Kasumi-1 (cell line): ENCODE measurements at places on chromosomes 7 and 10.
A peak's percentile ranks its signal among the peaks of the same experiment; 100 is the strongest.

GRCh38 chr10:30775779-30776591 is 146.4 kb upstream of the LYZL2 start:
- no peak for DNase-seq

- DNase-seq = no peak
These were observed 77.5 kb downstream of the SEPTIN7 start for GRCh38 chr7:35878351-35878750.

- DNase-seq = no peak
These were observed 57.9 kb downstream of the GATA3 start for GRCh38 chr10:8112230-8112905.

GRCh38 chr10:6847561-6847960 is 267.5 kb upstream of the PRKCQ start:
- DNase-seq = no peak

- no peak for DNase-seq
These were observed 107.8 kb downstream of the CDH23 start for GRCh38 chr10:71504570-71504969.

DNA sequence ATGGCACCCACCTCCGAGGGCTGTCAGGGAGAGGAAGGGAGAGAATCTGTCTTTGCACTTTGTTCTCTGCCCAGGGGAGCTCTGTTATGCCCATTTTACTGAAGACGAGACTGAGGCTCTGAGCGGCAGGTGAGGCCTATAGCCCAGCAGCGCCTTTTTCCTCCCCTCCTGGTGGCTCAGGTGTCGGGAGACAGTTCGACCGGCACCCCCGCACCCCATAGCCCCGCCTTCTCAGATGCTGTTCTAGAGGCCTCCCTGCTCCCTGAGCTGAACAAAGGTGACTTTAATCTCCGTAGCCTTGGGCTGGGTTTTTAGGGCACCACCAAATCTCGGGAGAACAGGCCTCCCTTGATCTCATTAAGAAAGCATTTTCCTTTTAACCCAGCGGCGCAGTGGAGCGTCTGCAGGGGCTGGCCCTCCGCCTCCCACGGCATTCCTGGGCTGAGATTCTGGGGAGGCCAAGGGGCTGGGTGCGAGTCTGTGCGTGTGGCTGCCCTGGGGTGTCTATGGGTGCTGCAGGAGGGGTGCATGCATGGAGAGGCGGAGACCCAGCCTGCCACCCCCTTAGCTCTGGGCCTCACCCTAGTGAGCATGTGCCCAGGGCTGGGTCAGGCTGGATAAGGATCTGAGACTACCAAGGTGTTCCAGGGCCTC is 3.3 kb downstream of the LFNG start:
- no peak for DNase-seq

GRCh38 chr7:1403638-1404459 is 55.4 kb downstream of the MICALL2 start:
- peak; percentile 26 for DNase-seq

GRCh38 chr7:84524714-84525694 is 330.4 kb upstream of the SEMA3A start:
- no peak for DNase-seq

DNA sequence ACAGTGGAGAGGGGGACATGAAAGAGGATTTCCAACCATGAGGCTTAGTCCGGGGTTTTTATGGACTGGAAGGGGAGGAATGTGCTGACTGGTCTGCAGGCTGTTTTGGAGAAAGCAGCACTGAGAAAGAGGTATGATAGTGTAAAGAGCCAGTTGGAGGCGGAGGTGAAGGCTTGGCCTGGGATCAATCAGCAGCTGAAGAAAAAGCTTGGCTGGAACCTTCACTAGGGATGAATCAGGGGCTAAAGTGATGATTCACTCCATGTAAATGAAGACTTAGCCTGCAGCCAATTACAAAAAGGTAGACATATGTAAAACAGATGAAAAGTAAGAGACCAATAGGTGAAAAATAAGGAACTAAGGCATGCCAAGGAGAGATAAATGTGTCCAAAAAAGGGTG is 1382.6 kb downstream of the GATA3 start:
- DNase-seq = no peak

GRCh38 chr10:95408148-95408960 is 117.6 kb upstream of the PDLIM1 start:
- no peak for DNase-seq

DNA sequence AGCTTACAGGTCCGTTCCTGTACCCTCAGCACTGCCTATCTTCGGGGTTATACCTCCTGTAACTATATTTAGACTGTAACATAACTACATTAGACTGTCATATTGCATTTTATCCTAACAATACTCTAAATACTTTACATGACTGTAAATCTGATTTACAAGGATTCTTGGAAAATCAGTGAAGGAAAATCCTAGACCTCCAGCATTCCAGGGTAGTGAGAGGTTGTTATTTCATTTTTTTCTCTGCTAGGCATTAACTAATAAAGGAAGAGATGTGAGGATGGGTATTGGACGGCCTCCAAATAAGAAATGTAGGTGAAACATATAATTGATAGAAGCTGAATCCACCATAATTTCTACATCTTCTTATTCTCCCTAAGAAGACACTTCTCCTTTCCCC is 569.4 kb downstream of the CALN1 start:
- no peak for DNase-seq

DNA sequence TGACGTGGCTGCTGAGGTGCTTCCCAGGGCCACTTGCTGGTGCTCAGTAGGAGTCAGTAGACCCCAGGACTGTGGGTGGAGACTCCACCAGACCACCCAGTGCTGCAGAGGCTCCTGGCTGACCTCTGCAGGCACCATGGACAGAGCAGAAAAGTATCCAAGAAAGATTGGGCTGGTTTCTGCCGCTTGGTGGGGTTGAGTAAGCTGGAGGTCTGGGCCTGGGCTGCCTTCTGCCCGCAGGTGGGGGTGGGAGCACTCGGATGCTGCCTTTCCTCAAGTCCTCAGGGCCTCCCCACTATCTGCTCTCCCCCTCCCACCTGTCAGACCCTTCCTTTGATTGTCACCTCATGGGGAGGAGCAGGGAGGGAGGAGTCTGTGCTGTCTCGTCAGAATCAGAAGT is 91.6 kb downstream of the WDR37 start:
- no peak for DNase-seq

DNA sequence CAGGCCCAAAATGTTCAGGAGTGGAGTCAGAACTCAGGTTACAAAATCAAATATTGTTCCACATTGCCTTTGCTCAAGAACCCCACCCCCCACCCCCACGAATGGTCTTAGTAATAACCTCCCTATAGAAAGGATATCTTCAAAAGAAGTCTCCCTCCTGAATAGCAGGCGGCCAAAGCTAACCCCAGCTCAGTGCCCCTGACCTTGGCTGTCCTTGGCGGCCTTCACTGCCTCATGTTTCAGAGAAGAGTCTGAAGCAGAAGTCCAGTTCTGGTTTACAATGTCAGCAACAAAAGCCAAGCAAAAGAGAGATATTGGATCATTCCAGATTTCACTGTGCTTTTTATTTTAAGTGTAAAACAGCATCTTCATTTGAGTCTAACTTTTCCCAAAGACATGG is 476.5 kb upstream of the NRP1 start:
- no peak for DNase-seq

DNA sequence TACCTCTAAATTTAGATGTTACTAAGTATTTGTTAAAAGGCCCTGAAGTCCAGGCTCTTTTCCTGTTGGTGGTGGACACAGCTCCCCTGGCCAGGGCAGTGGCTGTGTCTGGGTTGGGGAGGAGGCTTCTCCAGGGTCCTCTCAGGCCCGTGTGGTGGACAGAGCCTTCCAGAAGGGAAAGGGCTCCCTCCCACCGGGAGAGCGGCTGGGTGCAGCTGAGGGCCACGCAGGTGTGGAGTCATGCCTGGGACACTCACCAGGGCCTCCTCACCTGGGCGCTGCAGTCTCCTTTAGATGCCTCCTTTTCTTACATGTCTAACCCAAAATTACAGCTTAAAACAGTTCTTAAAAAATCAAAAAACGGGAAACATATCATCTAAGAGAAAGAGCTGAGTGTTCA is 128.2 kb upstream of the TCERG1L start:
- DNase-seq = no peak

- DNase-seq = no peak
These were observed 146.6 kb downstream of the BMS1 start for GRCh38 chr10:42929236-42929635.

DNA sequence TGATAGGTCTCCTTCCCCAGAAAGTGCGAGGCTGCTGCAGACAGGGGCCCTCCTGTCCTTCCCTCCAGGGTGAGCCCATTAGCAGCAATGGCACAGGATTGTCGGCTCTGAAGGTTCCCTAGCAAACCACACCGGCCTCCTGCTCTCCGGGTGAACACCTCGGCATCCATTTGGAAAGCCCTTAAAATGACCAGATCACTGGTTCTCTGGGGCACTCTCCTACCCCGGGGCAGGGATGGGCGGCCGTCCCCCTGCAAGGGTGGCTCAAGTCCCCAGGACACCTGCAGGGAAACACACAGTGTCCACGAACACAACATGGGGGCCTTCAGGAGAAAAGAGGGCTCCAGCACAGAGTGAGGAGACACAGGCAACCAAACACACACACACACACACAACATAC is 459.1 kb downstream of the PTPRN2 start:
- no peak for DNase-seq
